Stimulated activated CD4-positive, alpha-beta T cell treated with anti-CD3 and anti-CD28 coated beads, Interleukin-2, amount 100 ng/mL, for 48 hours (primary cell): ENCODE measurements at places on chromosomes 11 and 22.

- DNase-seq = peak; percentile 60
Measured at GRCh38 chr11:35237860-35238715, 99.1 kb downstream of the CD44 start.

GRCh38 chr11:67997475-67997921 is 6.4 kb downstream of the UNC93B1 start:
- DNase-seq = no peak

- no peak for DNase-seq
Measured at GRCh38 chr11:64850979-64851567, 6.6 kb upstream of the CDC42BPG start.

DNA sequence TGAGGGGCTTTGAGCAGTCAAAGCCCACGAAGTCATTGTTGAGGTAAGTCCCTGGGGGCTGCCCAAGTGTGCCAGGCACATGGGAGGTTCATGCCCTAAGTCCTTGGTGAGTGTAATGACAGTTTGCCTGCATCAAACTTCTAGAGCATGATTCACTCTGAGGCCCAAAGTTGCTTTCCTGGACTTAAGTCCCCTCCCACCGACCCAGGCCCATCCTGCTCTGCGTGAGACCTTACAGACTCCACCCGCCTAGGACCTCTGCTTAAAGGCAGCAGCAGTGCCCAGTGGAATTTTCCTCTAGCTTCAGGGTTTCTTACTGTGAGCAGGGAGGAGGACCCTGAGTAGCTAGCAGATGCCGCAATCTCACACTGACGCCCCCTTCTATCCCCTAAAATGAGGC is 5.7 kb upstream of the PVALB start:
- no peak for DNase-seq

DNA sequence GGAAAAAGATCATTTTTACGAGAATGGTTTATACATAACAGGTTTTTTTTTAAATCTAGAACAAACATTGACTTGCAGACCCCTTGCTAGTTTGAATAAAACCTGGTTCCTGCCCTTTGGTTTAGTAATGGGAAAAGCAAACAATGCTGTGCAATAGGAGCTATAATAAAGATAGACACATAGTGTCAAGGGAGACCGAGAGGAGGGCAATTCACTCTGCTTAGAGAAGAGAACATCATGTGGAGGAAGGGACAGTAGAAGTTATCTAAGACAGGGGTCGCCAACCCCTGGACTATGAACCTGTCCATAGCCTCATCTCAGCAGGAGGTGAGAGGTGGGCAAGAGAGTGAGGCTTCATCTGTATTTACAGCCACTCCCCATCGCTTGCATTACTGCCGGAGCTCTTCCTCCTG is 7.0 kb upstream of the RDX start:
- no peak for DNase-seq

GRCh38 chr11:287821-288477 is 977 bp upstream of the PGGHG start:
- DNase-seq = peak; percentile 23

DNA sequence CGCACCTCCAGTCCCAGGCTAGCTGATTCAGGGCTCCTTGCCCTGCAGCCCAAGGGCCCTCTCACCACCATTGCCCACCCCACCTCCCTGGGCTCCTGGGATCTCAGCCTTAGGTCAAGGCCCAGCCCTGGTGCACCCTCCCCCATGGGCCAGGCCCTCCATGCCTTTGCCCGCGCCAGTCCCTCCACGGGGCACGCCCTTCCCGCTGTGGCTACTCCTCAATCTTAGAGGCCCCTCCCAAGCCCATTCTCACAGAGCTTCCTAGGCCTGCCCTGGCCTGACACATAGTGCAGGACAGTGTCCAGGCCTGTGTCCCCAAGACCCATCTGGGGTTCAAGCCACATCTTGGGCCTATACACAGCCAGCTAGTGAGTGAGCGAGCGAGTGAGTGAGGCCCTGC is 6.9 kb downstream of the GP1BB start:
- no peak for DNase-seq

DNA sequence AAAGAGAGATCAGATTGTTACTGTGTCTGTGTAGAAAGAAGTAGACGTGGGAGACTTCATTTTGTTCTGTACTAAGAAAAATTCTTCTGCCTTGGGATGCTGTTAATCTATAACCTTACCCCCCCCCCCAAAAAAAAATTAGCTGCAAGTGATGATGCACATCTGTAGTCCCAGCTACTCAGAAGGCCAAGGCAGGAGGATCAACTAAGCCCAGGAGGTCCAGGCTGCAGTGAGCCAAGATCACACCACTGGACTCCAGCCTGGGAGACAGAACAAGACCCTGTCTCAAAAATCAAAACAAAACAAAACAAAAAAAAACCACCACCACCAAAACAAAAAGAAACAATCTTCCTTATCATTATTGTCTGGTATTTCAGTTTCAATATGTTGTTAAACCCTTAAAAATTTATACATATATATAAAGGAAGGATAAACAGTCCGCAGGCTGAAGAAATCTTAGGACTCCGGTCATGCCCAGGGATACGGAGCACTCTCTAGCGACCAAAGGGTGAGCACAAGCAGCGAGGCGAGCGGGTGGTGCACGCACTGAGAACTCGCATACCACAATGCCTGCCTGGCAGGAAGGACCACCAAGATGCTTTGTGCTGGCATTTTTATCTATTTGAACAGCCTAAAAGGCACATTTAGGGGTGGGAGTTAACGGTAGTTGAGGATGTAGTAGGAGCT is 6.4 kb downstream of the POLDIP3 start:
- DNase-seq = no peak

GRCh38 chr22:50184902-50185374 is 775 bp upstream of the TRABD start:
- no peak for DNase-seq

- no peak for DNase-seq
Measured at GRCh38 chr11:64353715-64354506, 5.1 kb upstream of the RPS6KA4 start.

DNA sequence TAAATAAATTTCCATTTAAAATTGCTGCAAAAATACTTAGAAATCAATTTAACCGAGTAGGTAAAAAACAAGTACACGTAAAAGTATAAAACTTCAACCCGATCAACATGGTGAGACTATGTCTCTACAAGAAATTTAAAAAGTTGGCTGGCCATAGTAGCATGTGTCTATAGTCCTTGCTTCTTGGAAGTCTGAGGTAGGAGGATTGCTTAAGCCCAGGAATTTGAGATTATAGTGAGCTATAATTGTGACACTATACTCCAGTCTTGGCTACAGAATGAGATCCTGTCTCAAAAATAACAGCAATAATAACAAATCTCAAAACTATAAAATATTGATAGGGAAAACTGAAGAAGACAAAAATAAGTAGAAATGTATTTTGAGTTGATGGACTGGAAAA is 11.1 kb downstream of the CASP4 start:
- no peak for DNase-seq

DNA sequence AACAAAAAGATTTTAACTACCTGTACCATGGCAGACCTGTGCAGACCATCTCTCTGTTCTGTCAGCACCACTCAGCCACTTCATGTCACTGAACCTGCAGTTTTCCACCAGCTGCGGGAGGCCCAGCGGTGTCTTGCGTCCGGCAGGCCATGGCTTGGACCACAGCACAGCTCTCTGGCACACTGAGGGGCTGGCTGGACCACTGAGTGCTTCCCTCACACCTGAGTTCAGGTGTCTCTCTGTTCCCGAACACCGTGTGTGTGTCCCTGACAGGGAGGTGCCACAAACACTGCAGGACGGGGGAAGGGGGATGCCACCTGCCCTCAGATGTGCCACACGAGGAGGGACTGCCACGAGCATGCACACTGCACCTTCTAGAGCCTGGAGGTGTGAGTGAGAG is 17.7 kb downstream of the MOV10L1 start:
- DNase-seq = no peak

- no peak for DNase-seq
Measured at GRCh38 chr22:44211946-44212930, 31.5 kb downstream of the PARVG start.

DNA sequence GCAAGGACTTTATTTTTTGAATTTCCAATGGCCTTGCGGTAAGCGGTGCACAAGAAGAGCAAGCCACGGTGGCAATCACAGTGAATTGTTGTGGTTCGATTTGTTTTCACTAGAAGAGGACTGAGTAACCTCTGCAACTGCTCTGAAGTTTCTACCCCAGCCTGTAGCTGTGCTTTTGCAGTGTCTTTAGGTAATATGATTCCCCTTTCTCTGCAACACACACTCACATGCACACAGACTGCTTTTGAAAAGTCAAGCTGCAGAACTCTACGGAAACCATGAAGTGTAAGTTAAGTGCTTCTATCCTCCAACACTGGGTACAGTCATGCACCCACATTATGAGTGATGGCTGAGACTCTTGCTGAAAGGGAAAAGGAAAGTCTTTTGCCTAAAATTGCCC is 38.4 kb downstream of the CD44 start:
- DNase-seq = no peak

DNA sequence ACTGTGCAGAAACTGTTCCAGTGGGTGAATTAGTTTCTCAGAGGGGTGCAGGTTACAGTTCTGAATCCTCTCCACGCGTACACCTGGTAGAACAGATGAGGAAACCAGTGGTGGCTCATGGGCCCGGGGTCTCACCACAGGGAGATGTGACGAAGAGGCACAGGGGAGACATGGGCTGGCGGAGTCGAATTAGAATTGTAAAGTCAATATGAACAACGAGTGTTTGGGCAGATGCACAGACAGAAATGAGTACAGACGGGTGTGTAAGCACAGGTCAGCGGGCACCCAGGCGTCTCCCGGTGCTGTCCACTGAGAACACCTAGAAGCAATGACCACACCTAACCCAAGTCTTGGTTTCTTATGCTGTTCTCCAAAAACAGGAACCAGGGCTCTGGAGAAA is 41.8 kb downstream of the GNB1L start:
- no peak for DNase-seq

DNA sequence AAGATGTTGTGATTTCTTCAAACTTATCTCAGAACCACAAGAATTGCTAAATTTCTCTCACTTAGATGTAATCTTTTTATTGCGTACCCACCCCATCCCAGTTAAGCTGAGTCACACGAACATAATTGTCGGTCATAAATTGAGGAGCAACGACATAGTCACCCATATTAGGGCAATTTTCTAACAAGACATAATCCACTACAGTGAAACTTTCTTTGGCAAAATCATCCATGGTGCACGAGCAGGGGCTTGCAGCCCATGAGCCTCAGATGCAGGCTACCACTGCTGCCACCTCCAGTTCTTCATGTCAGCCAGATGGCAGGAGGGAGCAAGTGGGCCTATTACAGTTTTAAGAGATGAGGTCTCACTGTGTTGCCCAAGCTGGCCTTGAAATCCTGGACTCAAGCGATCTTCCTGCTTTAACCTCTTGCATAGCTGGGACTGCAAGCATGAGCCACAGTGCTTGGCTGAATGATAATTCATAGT is 70.3 kb upstream of the GRK2 start:
- DNase-seq = no peak

- no peak for DNase-seq
Measured at GRCh38 chr22:36439481-36440271, 41.8 kb downstream of the TXN2 start.

DNA sequence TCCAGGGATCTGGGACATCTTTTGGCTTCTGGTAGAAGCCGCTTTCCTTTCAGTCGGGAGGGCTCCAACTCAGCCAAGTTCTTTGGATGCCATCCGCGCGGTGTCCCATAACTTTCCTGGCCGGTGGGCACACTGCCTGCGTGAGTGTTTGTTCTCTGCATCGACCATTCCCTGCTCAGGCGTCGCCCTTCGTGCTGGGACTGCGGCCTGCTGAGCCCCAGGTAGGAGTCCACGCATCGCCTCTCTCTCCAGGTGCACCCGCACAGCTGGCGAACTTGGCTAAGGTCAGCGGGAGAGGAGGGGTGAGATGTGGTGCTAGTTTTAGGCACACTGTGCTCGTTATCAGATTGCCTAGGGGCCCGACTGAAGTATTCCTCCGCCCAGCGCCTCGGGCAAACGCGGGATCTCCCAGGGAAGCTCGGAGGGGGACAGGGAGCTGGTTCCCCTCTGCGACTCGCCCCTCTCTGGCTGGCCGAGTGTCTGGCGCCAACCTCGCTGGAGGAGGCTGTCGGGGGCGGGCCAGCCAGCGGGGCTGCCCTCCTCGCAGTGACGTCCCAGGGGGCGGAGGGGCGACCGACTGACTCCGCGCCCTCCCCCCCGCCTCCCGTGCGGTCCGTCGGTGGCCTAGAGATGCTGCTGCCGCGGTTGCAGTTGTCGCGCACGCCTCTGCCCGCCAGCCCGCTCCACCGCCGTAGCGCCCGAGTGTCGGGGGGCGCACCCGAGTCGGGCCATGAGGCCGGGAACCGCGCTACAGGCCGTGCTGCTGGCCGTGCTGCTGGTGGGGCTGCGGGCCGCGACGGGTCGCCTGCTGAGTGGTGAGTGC is at the start of gene LAYN:
Gene LAYN (plus strand): TSS at position 607 of the 823 bp plus-strand sequence. CDS start 124 bp downstream, at position 731.
- DNase-seq = no peak

DNA sequence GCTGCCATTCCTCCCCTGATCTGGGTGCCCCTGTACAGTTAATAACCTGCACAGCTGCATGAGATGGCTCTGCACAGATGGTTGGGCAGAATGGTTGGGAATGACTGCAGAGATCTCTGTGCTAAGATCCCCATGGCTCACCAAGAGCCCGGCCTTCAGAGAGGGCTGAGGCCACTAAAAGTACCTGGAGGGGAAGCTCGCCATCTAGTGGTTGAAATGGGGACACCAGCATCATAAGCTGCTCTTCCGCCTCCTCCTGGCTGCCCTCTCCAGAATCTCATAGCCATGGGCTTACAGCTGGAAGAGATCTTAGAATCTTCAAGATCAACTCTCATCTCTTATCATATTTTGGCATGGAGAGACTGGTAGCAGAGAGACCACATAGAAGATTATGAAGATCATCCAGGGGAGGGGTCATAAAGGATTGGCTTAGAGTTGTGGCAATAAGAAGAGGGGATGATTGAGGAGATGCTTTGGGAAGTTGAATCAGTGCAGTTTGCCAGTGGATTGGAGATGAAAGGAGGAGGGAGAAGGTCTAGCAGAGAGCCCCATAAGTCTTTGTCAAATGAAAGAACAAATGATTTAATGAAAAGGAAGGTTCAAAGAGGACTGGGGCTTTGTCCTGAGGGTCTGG is 22.0 kb upstream of the TLCD5 start:
- peak; percentile 69 for DNase-seq

GRCh38 chr11:41534391-41534790 is 74.9 kb upstream of the LRRC4C start:
- DNase-seq = no peak

DNA sequence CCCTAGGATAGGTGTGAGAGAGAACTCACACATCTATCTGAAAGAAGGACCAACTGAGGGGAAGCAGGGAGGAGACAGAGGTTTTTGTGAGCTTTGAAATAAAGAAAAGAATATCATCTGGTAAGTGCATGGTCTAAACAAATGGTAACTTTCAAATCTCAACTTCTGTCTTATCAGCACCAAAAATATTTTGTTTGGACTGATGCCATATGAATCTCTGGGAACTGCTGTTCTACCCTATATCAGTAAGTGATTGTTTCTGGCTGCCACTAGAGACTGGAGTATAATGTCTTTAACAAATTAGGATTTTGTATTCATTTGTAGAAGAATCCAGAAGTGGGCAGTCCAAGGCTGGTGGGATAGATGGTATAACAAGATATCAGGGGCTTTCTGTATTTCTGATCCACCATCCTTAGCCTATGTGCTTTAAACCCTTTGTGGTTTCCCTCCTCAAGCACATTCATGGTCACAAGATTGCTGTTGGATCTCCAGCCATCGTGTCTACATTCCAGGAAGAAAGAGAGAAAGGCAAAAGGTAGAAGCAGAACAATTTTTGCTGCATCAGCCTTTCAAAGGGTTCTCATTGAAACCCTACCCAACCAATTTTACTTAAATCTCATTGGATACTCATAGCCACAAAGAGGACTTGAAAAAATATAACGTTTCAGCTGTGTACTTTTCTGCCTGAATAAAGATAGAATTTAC is 4.7 kb downstream of the HEPHL1 start:
- DNase-seq = no peak

- DNase-seq = no peak
Measured at GRCh38 chr11:15742626-15743519, 613.5 kb downstream of the SOX6 start.
